Activated CD4-positive, alpha-beta memory T cell treated with anti-CD3 and anti-CD28 coated beads for 36 hours (primary cell): ENCODE measurements at places on chromosomes 11 and 22. TPM values are rescaled to one million over a fixed set of nuclear protein-coding genes. Genes with fewer than 3 reads are reported as not detected.

The RASSF10 gene
- total RNA-seq: not detected

The SYCE3 gene
- total RNA-seq: 1.0 TPM

The DESI1 gene
- total RNA-seq: 57.9 TPM

The HTR3B gene
- not detected for total RNA-seq

The ARHGAP20 gene
- 0.05 TPM for total RNA-seq

The CARNS1 gene
- 3.3 TPM for total RNA-seq

The ANO1 gene
- total RNA-seq: not detected

The HEPHL1 gene
- not detected for total RNA-seq

The TSGA10IP gene
- total RNA-seq: not detected

The INS gene
- total RNA-seq: not detected

The FGF3 gene
- total RNA-seq: not detected

The OR51B2 gene
- not detected for total RNA-seq

The TBX10 gene
- not detected for total RNA-seq

The TMPRSS4 gene
- total RNA-seq: not detected

The DUSP8 gene
- total RNA-seq: 1.6 TPM

The OR8A1 gene
- not detected for total RNA-seq

The CCDC87 gene
- total RNA-seq: 0.12 TPM

The SOX6 gene
- total RNA-seq: not detected

The OTOG gene
- not detected for total RNA-seq

The GTSE1 gene
- total RNA-seq: 42.6 TPM

The TEF gene
- 1.6 TPM for total RNA-seq

The IL17REL gene
- 0.73 TPM for total RNA-seq

The GVQW3 gene
- total RNA-seq: 3.3 TPM
